ENCODE measurements at places on chromosomes 13 and 19.

- DNase-seq: no peak
These were observed 127.2 kb downstream of the CRYL1 start for GRCh38 chr13:20398459-20398858.

DNA sequence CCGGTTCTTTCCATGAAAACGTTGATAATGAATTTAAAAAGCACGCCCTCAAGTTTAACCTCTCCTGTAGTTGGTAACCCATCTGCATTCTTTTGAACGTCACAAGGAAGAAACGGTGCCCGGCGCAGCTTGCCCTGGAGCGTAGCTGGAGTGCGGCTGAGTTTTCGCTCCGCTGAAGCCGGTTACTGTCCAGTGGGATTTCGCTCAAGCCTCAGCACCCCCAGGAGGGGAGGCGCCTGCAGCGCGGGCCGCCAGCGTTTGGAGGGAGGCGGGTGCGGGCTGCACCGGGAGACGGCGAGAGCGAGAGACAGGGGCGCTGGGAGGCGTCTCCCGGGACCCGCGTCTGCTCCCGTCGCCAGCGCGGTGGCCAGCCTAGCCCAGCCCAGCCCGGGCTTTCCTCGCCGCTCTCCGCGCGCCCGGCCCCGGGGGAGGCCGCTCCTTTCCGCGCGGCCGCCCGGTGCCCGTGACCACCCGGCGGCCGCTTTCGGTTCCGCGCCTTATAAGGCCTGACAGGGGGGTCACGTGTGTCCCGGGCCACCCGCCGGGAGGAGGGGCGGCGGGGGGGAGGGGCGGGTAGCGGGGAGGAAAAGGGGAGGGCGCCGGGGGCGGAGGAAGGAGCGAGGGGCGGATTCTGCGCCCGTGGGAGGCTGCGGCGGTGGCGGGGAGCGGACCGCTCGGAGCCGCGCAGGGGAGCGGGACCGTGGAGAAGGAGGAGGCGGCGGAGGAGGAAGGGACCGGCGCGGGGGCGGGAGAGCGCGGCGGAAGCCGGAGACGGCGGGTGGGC is 8.3 kb upstream of the DGKH start:
- DNase-seq: peak; percentile 91

GRCh38 chr19:30790056-30790680 is 418.0 kb downstream of the ZNF536 start:
- DNase-seq: no peak

- DNase-seq: no peak
These were observed 387.8 kb upstream of the GPC6 start for GRCh38 chr13:92838786-92839185.

GRCh38 chr13:26523007-26523406 is 34.5 kb upstream of the WASF3 start:
- DNase-seq: no peak

DNA sequence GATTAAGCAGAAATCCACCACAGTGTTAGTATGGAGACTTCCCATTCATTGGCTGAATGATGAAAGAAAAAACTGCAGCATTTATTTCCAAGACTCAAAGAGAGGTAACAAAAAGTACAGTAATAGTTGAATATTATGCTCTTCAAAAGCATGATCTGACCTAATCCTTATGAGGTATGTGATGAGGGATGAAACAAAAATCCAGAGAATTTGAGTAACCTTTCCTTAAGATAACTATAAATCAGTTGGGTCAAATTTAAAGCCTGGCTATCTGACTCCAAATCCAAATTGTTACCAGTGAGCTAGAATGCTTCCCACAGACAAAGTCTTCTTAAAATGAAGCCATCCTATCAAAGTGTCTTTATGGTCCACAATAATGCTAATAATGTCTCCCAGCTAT is 38.1 kb downstream of the NUFIP1 start:
- no peak for DNase-seq

DNA sequence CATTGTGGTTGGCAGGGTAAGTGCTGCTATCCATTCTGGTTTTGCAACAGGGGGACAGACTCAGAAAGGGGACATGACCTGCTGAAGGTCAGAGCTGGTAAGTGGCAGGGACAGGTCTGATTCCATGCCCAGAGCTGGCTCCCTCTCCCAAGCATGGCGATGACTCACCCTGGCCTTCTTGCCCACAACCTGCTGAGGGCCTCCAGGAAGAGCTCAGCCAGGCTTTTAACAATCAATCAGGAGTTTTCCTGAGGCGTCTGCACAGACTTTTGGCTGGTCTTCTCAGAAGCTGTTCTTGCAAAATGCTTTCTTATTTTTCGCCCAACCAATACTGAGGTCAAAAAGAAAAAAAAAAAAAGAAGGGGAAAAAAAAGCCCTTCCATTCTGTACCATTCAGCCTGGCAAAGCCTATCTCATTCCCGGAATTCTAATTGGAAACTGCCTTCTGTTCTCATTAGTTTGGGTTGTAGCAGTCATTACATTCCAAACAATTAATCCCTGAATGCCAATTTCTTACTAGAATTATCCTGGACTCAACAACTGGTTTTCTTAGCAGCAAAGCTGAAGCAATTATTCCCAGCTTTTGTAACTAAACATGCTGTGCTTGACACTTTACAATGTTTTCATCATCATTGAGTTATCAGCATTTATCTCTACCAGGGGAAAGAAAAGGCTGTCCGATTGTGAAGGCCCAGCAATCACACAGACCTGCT is 17.7 kb downstream of the SIAH3 start:
- no peak for DNase-seq

DNA sequence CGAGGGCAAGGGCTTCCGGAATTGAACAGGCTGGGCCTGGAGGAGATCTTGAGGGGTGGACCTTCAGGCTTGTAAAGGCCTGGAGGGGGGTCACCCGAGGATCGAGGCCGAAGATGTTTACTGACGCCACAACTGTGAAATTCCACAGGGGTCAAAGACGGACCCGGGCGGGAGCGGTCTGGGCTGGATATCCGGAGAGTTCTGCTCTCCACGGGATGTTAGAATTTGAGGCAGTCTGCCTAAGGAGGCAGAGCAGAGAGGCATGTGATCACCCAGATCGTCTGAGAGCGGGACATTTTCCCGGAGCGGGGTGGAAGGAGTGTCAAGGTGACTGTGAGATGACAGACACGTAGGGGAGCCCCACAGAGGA is 13.2 kb downstream of the KLHL26 start:
- DNase-seq: no peak

DNA sequence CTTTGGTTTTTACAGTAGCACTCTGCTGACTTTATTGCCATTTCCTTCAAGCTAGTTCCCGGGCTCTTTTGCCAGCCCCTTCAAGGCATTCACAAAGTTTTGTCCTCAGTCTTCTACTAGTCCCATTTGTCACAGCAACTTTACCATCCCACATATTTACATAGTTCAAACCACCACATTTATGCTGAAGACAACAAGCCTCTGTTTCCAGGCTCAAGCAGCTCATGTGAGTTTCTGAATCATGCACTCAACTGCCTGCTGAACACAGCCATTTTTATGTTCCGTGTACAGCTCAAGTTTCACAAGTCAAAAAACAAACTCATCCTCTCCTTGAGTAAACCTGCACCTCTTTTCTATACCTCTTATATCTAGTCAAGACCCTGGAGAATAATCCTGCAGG is 977.0 kb upstream of the SLC10A2 start:
- DNase-seq: no peak

- DNase-seq: no peak
These were observed 14.9 kb upstream of the ZBTB7A start for GRCh38 chr19:4081441-4082129.

DNA sequence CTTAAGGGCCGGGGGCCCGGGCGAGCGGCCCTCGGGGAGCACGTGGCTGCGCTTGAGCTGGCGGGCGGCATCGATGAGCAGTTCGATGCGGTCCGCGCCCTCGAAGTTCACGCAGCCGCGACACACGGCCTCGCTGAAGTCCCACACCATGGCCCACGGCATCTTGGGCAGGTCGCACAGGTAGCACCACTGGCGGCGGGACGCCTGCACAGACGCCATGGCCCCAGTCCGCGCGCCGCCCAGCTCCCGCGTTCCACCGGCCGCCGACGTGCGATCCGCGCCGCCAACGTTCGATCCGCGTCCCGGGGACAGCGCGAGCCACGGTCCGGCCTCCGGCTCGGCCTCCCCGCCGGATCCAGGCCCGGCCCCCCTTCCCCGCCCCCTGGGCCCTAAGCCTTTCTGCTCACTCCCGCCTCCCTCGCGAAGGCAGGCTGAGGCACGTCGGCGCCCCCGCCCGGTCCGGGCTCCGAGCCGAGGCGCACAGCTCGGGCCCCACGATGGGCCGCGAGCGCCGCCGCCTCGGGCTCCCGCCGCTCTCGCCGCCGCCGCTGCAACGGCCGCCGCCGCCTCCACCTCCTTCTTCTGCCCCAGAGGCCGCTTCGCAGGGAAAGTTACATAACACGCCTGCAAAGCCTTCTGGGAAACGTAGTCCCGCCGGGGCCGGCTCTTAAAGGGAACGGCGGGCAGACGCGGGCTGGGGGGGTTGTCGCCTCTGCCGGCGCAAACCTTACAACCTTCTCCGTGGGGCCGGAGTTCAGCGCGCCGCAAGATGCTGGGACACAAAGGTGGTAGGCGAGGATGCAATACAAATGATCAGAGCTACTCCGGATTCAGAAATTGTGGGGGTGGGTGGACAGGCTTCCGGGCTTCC is at the start of gene IRF2BP1:
TSS of gene IRF2BP1 (minus strand) at position 586 of the 871 bp plus-strand sequence. CDS start at position 219, 367 bp downstream.
- DNase-seq: peak; percentile 91

DNA sequence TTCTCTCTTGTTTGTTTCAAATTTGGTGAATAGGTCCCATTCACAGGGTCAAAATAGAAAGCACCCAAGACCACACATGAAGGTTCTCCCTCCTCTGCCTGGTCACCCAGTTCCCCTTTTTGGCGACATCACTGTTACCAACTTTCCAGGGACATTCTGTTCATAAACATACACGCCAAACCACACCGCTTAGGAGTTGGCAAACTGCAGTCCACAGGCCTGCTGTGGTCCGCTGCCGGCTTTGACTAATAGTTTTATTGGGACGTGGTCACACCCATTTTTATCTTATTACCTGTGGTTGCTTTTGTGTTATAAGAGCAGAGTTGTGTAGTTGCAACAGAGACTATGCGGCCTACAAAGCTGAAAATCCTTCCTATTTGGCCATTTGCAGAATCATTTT is 24.2 kb downstream of the UHRF1 start:
- no peak for DNase-seq

DNA sequence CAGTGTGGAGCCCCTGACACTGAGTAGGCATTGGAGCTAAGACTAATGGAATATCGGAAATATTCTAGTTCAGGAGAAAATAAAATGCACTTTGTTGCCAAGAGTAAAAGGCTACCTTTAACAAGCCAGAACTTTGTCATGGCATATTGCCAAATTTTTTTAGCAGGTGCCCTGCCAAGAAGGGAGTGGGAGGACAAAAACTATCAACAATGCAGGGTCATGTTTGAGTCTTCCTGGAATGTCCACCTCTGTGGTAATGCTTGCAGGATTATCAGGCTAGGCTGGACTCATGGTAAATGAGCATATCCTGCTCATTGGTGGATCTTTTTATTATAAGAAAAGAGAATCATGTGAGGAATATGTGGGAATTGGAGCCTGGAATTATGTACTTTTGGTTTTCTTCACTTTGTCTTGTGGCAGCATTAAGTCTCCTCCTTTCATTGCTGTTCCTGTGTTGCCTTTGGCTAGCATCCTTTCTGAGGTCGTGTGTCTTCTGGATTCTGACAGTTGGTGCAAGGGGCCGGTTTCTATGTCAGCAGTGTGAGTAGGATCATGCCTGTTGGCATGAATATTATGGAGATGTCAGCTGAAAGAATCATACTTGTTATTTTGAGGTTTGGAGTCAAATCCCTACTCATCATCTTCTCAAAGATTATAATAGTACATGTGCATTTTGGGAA is 122.9 kb upstream of the SPRY2 start:
- no peak for DNase-seq

DNA sequence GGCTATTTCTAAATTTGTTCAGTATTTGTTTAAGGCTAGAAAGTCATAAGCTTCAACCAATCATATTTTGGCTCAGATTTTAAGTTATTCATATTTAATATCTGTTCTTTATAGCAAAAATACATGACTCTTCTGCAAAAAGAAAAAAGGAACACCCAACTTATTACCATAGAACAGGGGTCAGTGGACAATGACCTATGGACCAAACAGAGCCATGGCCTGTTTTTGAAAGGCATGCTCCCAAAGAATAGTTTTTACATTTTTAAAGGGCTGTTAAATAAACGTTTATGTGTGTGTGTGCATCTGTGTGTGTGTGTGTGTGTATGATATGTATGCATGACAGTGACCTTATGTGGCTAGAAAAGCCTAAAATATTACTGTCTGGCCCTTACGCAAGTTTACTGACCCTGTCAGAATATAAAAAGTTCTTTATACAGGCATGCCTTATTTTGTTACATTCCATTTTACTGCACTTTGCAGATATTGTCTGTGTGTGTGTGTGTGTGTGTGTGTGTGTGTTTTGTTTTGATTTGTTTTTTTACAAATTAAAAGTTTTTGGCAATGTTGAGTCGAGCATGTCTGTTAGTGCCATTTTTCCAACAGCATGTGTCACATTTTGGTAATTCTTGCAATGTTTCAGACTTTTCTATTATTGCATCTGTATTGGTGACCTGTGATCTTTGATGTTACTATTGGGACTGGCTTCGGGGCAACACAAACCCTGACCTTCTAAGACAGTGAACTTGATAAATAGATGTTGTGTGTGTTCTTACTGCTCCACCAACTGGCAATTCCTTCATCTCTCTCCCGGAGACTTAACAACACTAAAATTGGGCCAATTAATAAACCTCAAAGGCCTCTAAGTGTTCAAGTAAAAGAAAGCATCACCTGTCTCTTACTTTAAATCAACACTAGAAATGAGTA is 22.0 kb downstream of the KLF12 start:
- no peak for DNase-seq

DNA sequence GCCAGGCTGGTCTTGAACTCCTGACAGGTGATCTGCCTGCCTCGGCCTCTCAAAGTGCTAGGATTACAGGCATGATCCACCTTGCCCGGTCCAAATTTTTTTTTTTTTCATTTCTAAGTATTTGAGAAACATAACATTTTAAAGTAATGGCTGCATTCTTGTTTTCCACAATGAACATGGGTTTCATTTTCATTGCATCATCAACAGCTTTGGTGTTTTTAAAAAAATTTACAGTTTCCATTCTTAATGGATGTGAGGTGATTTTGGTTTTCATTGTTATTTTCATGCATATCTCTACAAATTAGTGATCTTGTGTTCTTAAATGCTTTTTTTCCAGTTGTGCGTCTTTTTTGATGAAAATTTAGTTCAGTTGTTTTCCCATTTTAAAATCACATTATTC is 27.5 kb downstream of the ZNF429 start:
- DNase-seq: no peak

GRCh38 chr19:30855442-30855841 is 483.3 kb downstream of the ZNF536 start:
- DNase-seq: no peak

DNA sequence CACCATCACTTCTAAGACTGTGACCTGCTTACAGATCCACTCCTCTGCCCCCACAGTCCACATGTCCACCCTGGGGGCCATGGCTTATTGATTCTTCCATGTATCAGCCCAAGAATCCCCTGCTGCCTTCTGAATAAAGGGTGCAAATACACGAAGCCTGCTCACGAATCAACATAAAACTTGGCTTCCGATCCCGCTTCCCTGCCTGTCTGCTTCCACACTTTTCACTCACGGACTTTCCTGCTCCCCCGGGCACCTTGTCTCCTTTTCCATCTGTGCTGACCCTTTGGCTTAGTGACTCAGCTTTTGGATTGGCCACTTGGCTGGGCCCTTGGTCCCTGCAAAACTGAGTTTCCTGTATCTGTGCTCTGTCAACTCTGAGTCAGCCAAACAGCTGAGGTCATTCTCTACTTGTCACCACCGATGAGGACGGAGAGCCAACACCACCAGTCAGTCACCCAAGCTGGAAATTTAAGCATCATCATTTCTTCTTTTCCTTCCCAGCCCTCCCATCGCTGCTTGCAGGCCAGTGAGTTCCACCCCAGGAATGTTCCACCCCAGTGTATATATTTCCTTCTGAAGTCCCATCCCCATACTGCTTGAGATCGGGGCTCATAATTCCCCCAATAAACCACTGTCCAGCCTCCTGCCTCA is 11.4 kb upstream of the USP12 start:
- DNase-seq: no peak
